ENCODE measurements at places on chromosomes 5 and 9. TPM values are rescaled to one million over a fixed set of nuclear protein-coding genes. Genes with fewer than 3 reads are reported as not detected.
A peak's percentile ranks its signal among the peaks of the same experiment; 100 is the strongest.

- no peak overlapping the region for H3K4me3 ChIP-seq
- DNase-seq, result no peak
- H3K27me3 ChIP-seq, result peaks cover 4% of the 10 kb centered on the region
Observed at GRCh38 chr5:174093123-174093522, 47.6 kb downstream of the NSG2 start.

DNA sequence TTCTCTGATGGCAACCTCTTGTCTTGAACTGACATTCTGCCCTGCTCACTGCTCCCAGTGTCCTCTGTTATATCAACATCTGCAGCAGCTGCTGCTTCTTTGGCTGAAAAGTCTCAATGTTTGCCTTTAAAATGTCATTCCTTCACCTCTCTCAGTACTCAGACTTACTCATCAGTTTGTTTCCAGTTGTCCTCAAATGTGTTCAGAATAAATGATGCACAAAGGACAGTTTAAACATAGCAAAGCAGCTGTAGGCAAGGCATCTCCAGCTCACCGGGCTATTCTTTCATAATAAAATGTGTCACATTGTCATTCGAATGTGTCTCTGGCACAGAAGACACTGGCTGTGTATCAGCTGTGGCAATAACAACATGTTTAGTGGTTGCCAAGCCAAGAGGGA is 590.9 kb upstream of the ZNF608 start:
- no peak for DNase-seq
- no peaks in the 10 kb centered on the region for H3K36me3 ChIP-seq
- peaks cover 2% of the 10 kb centered on the region for H3K4me1 ChIP-seq
- no peaks in the 10 kb centered on the region for H3K27me3 ChIP-seq

DNA sequence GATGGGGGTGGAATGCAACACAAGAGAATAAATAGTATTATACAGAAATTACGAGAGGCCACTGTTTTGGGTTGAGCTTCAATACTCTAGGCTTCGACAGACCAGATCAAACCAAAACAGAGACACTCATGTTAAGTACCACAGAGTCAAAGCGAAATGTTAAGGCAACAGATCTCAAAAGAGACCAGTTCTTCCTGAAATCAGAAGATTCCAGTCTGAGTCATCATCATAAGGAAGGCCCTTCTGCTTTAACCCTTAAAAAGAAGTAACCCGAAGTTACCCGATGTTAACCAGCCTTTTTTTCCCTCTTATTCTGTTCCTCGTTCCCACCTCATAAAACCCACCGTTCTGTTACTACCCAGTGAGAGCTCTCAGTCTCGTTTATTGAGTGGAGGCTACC is 75.9 kb downstream of the SFXN1 start:
- no peaks in the 10 kb centered on the region for H3K4me1 ChIP-seq
- no peak for DNase-seq
- no peaks in the 10 kb centered on the region for H3K36me3 ChIP-seq
- no peak overlapping the region for H3K4me3 ChIP-seq
- peaks cover 5% of the 10 kb centered on the region for H3K27me3 ChIP-seq
- H3K27ac ChIP-seq, result no peak overlapping the region

GRCh38 chr5:9104571-9105339 is 441.1 kb downstream of the SEMA5A start:
- H3K27me3 ChIP-seq, result no peaks in the 10 kb centered on the region
- no peaks in the 10 kb centered on the region for H3K36me3 ChIP-seq
- H3K4me3 ChIP-seq, result no peak overlapping the region
- no peaks in the 10 kb centered on the region for H3K4me1 ChIP-seq

DNA sequence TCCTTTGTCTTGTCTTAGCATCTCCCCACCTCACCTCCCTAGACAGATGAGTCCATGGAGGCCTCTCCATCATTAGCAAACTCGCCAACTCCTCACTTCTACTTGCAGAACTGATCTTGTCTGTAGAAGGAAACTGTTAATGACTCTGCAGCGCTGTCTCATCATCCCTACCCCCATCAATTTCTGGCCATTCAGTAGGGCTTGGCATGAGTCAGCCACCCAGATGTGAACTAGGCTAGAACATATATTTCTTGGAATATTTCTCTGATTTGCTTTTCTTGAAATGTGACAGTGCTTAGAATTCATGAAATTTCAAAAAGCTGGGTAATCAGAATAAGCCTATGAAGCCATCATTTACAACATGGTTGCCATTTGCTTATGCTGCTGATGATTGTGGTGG is 1125.0 kb upstream of the DMAC1 start:
- no peaks in the 10 kb centered on the region for H3K4me1 ChIP-seq
- DNase-seq, result no peak
- H3K4me3 ChIP-seq, result no peak overlapping the region
- no peak overlapping the region for H3K27ac ChIP-seq
- no peaks in the 10 kb centered on the region for H3K27me3 ChIP-seq

- H3K27ac ChIP-seq, result no peak overlapping the region
- peaks cover 6% of the 10 kb centered on the region for H3K36me3 ChIP-seq
- no peak overlapping the region for H3K4me3 ChIP-seq
- H3K27me3 ChIP-seq, result no peaks in the 10 kb centered on the region
- H3K4me1 ChIP-seq, result peaks cover 23% of the 10 kb centered on the region
Observed at GRCh38 chr9:96052686-96053085, 177.2 kb downstream of the ERCC6L2 start.

- peaks cover 1% of the 10 kb centered on the region for H3K4me1 ChIP-seq
- H3K27me3 ChIP-seq, result no peaks in the 10 kb centered on the region
- H3K36me3 ChIP-seq, result no peaks in the 10 kb centered on the region
Observed at GRCh38 chr5:158456756-158457155, 597.8 kb upstream of the CLINT1 start.

DNA sequence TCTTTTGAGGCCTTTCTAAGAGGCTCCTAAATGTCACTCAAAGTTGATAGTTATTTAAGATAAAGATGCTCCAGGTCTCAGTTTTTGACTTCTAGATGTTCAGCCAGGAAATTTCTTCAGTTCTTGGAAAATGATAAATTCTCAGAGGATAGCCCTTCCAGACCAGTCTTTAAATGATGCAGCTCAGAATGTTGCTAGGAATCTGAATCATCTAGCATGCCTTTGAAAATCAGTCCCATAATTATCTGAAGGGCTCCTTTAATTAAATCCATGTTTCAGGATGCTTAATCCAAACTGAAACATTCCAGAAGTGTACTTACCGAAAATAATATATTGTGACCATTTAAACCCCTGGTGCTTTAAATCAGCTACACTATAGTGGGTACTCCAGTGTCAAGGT is 107.5 kb upstream of the FBN2 start:
- no peaks in the 10 kb centered on the region for H3K4me1 ChIP-seq
- no peaks in the 10 kb centered on the region for H3K36me3 ChIP-seq
- H3K4me3 ChIP-seq, result no peak overlapping the region
- H3K27me3 ChIP-seq, result no peaks in the 10 kb centered on the region
- no peak for DNase-seq

DNA sequence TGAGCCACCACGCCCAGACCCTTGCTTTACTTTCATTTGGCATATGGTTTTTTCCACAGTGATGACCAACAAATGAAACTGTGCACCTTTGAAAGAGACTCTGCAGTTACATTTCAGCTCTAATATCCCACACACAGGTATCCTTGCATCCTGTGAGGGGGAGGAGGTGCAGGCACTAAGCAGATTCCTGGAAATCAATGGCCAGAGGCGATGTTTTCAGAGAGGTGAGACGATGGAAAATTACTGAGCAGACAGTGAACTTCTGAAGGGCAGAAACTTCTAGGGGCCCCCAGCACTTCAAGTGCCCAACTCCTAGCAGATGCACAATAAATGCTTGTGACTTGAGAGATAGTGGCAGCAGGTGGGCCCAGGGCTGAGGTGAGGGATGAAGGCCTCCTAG is 29.8 kb upstream of the GNE start:
- H3K4me3 ChIP-seq, result no peak overlapping the region
- H3K4me1 ChIP-seq, result peaks cover 4% of the 10 kb centered on the region
- no peaks in the 10 kb centered on the region for H3K36me3 ChIP-seq
- no peak for DNase-seq
- H3K27me3 ChIP-seq, result no peaks in the 10 kb centered on the region

DNA sequence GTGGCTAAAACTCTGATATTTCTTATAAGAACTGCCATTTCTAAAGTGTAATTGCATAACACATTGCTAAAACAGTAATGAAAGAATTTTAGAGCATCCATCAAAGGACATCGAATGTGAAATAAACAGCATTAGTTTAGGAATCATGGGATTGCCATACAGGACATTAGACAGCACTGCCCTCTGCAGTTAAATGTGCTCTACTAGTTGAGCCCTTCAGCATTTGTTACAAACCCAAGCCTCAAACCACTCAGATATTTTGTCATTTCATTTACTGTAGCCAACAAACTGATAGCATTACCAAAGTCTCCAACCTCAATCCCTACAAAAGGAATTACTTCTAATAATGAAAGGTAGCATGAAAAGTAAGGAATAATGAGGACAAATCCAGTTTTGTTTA is 116.8 kb upstream of the COX7C start:
- H3K4me3 ChIP-seq, result no peak overlapping the region
- no peaks in the 10 kb centered on the region for H3K4me1 ChIP-seq

DNA sequence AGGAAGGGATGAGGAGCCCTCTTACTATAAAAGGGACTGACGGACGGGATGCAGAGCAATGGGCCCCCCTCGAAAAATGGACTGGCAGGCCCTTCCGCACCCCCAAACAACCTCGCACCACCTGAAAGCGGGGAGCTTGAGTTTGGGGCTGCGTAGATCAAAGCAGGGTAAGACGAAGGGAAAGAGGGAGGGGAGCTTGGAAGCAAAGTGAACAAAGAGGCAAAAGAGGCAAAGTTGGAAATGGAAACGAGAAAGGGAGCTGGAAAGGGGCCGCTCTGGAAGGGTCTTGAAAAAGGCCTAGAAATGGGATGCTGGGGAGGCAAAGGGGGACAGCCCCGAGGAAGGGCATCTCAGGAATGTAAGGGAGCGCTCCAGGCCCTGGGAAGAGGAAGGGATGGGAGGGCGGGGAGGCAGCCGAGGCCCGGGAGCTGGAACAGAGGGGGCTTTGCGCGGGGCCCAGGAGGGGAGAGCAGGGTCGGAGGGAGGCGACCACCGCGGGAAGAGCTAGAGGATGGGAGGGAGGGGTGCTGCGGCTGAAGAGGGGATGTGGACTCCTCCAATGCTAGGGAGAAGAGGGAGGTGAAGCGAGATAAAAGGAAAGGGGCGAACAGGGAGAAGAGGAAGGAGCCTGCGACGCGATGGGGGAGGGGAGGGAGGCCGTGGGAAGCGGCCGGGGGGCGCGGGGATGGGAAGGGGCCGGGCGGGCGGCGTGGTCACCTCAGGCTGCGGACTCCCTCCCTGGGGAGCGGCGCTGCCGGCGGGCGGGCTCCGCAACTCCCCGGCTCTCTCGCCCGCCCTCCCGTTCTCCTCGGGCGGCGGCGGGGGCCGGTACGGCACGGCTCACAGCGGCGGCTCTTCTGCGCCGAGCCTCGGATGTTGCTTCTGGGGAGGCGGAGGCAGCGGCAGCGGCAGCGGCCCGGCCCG is 577 bp downstream of the RNF145 start:
- H3K36me3 ChIP-seq, result peaks cover 34% of the 10 kb centered on the region
- H3K27ac ChIP-seq, result peak overlapping the region; percentile 100
- peaks cover 55% of the 10 kb centered on the region for H3K4me1 ChIP-seq

- no peak overlapping the region for H3K4me3 ChIP-seq
- no peak for DNase-seq
- no peaks in the 10 kb centered on the region for H3K36me3 ChIP-seq
- H3K27me3 ChIP-seq, result no peaks in the 10 kb centered on the region
- H3K4me1 ChIP-seq, result peaks cover 5% of the 10 kb centered on the region
Observed at GRCh38 chr9:134195558-134195957, 31.2 kb upstream of the RNU6ATAC start.

- H3K27ac ChIP-seq, result no peak overlapping the region
- no peaks in the 10 kb centered on the region for H3K36me3 ChIP-seq
- no peaks in the 10 kb centered on the region for H3K4me1 ChIP-seq
- H3K27me3 ChIP-seq, result no peaks in the 10 kb centered on the region
- DNase-seq, result no peak
Observed at GRCh38 chr5:149153751-149154610, 12.7 kb downstream of the ABLIM3 start.

DNA sequence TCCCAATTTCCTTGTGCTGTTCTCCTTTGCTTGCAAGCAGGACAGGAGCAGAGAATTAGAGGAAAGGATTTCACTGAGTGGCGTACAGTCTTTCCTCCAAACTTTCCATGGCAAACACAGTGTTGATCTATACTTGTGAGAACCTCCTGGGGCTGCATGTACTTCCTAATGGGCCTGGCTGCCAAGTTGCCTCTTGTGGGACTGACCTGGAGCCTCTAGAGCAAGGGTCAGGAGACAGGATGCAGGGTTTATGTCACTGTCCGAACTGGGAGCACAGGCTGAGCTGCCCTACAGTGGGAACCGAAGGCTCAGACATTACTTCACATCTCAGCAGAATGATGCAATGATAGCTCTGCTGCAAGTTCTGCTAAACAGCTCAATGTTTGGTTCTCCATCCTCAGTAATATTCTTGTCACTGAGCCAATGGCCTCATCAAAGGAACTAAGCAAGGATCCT is 102.3 kb downstream of the ENC1 start:
- DNase-seq, result no peak
- H3K36me3 ChIP-seq, result peaks cover 2% of the 10 kb centered on the region
- H3K4me1 ChIP-seq, result no peaks in the 10 kb centered on the region
- H3K4me3 ChIP-seq, result no peak overlapping the region
- no peak overlapping the region for H3K27ac ChIP-seq

GRCh38 chr9:123164285-123164684 is 104.1 kb downstream of the STRBP start:
- no peak overlapping the region for H3K27ac ChIP-seq
- no peak overlapping the region for H3K4me3 ChIP-seq
- peaks cover 6% of the 10 kb centered on the region for H3K4me1 ChIP-seq

DNA sequence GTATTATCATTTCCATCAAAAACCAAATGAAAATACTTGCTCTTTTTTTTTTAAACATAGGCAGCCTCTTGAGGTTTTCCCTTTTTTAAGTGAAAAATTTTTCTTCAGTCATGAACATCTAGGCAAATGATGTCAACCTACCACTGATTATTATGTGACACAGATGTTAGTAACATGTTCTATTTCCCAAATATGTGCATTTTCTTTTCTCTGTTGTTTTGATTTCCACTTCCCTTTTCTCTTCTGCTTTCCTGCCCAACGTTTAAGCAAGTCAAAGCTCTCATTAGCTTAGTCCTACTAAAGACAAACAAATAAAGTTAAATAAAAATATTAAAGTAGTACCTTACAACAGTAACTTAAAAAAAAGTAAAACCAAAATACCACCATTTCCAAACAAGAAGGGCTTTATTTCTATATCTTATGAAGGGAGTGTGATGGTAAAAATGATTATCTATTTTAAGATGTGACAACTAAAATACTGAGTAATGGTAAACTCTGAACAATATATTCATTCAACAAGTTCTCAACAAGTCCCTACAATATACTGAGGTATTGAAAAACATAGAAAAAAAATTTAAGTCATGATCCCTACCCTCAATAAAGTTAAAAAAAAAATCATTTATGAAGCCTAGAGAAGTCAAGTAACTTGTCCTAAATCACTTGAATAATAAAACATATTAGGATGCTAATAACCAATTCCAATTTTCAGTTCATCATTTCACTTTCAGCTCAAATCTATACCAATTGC is 9.4 kb downstream of the SLC38A9 start:
- H3K4me1 ChIP-seq, result peaks cover 12% of the 10 kb centered on the region
- DNase-seq, result no peak
- H3K36me3 ChIP-seq, result peaks cover 4% of the 10 kb centered on the region
- H3K27ac ChIP-seq, result no peak overlapping the region
- H3K4me3 ChIP-seq, result no peak overlapping the region

Gene SPINK5
- total RNA-seq, result not detected

Gene AK8
- total RNA-seq, result 0.10 TPM

Gene IL13
- 0.44 TPM for total RNA-seq

Gene TRPM6
- not detected for total RNA-seq

Gene TLE1
- 0.08 TPM for total RNA-seq

All from activated naive CD8-positive, alpha-beta T cell treated with anti-CD3 and anti-CD28 coated beads for 36 hours (primary cell).